ENCODE measurements at places on chromosomes 5 and 9.

DNA sequence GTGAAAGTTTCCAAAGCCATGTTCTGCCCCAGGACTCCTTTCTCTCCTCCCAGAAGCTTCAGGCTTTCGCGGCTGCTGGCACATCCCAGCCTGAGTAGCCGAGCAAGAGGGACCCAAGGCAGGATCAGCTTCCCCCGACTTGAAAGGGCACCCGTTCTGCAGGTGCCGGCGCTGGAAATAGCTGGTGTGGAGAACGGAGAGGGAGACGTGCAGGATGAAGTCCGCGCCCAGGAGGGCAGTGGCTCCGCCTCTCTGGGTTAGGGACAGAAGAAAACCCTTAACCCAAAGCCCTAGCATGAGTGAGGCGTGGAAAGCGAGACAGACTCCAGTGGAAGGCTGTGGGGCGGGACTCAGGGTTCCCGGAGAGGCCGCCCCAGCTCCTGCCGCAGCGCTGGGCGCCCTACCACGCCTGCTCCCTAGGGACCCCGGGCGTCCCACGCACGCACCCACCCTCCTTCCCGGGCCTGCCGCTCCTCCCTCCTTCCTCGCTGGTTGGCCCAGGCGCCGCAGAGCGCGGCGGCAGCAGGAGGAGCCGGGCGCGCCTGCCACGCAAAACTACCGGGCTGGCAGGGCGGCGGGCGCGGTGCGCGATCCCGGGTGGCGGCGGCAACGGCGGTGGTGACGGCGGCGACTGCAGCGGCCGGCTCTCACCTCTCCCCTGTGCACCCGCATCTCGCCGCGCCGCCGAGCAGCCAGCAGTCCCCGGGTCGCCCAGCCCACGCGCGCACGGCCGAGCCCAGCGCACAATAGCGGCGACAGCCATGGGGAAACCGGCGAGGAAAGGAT lies at the start of gene SLC1A1:
SLC1A1 (plus strand) TSS at position 550 of the 786 bp plus-strand sequence; CDS start at position 762, 212 bp downstream.
- DNase-seq: peak; percentile 88

- no peak for DNase-seq
Measured at GRCh38 chr5:7597059-7597642, 201.2 kb downstream of the ADCY2 start.

GRCh38 chr9:22143799-22144625 lies 134.9 kb upstream of the CDKN2B start:
- no peak for DNase-seq

GRCh38 chr9:16075696-16076095 lies 522.9 kb downstream of the CCDC171 start:
- no peak for DNase-seq

- DNase-seq: no peak
Measured at GRCh38 chr9:127537014-127537413, 75.1 kb upstream of the STXBP1 start.

DNA sequence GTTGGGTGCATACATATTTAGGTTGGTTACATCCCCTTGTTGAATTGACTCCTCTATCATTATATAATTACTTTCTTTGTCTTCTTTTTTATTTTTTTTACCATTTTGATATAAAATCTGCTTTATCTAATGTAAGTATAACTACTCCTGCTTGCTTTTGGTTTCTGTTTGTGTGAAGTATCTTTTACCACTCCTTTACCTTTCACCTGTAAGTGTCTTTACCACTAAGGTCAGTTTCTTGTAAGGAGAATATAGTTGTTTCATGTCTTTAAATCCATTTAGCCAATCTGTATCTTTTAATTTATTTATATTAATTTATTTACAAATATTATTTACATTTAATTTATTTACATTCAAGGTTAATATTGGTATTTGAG lies 33.0 kb downstream of the INSL4 start:
- no peak for DNase-seq

Data from coronary artery (tissue), 2 donors.